ENCODE measurements at places on chromosomes 3 and 15.
A peak's percentile ranks its signal among the peaks of the same experiment; 100 is the strongest.

DNA sequence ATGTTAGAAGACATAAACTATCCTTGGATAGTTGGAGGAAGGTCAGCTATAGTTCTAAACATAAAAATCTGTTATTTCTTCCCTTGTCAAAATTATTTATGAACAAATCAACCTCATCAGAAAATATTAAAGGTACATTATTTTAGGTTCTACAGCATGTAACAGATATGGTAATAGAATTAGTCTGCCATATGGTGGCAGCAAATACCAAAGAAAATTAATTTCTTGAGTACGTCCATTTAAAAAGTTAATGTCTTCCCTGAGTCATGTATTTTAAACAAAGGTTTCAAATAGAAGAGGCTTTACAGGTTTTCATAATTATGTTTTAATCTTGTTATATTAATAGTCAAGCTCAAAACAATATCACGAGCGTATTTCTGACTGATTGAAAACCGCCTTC lies 17.9 kb upstream of the ANKRD28 start:
- DNase-seq = no peak

GRCh38 chr15:88704791-88705768 lies 66.3 kb downstream of the ISG20 start:
- no peak for DNase-seq

GRCh38 chr3:62131620-62132019 lies 241.7 kb downstream of the FEZF2 start:
- no peak for DNase-seq

DNA sequence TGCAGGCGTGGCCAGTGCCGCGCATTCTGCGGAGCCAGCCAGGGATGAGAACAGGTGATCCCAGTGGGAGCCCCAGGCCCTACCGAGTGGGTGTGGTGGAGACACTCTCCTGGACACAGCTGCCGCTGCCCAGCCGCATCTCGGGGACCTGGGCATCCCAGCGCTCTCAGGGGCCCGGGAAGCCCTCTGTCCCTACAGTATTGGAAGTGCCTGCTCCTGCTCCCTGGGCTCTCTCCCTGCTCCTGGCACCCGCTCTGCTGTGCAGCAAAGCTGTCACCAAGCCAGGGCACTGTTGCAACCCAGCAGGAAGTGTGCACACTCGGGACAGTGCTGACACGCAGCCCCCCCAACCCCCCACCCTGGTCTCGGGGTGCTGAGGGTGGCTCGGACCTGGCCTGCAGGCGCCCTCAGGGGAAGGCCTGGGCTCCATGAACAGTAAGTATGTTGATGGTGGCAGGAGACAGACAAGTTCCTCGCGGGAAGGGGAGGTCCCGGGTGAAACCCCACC lies 1177.4 kb upstream of the GBE1 start:
- no peak for DNase-seq

- no peak for DNase-seq
Measured at GRCh38 chr3:42527368-42527917, 25.0 kb downstream of the VIPR1 start.

DNA sequence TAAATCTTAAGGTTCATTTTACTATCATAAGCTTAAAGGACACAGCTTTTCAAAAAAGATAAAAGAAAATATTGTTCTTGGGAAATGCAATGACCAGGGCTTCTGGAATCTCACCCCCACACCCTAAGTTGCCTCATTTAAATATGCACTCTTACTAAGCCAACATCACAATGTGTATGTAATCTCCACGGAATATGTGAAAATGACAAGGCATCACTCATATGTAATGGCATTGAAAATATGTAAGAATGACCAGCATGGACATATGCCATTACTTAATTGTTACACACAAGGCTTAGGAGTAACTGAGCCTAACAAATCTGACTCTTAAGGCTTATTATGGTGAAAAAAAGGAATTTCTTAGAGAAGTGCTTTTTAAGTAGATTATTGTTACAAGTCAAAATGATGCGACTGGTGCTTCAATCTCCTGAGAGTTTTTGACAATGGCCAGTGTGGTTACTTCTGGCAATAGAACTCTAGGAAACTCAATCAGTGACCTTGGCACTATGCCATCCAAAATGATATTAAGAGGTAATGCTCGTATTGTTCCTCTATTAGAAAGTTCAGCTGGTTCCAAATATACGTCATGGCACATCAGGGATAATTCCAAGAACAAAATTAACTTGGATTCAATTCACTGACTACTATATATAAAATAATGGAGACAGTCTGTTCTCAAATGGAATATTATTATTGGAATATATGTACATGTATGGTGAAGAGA lies 290.0 kb upstream of the PLSCR5 start:
- no peak for DNase-seq

DNA sequence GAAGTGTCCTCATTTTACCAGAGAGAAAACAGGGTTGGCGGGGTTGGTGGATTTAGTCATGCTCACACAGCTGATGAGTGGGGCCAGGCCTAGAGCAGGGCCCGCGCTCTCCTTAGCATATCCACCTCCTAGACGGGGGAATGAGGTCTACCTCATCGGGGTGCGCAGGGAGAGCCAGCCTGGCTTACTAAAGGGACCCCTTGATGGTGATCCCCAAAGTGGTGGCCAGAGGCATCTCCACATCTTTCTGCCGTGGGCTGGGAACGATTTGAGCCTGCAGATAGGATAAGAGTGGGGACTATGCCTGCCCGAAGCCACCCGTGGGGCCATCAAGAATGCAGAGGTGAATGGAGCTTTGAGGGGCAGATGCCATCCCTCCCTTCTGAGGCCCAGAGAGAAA lies 69.4 kb downstream of the UMPS start:
- DNase-seq = no peak

DNA sequence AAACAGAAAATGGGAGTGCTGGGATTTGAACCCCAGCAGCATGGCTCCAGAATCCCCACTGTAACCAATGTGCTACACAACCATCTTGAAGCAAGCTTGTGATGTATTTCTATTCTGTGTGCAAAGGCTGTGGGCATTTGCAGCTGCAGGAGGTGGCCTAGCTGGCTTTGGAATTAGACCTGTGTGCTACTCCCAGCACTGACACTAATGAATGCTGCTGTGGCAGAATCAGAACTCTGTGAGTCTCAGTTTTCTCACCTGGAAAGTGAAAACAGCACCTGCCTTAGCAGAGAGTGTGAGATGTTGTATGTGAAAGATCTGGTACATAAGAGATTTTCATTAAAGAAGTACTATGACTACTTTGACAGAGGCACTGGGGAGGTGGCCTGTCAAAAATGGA lies 21.5 kb upstream of the SMAD6 start:
- DNase-seq = no peak

DNA sequence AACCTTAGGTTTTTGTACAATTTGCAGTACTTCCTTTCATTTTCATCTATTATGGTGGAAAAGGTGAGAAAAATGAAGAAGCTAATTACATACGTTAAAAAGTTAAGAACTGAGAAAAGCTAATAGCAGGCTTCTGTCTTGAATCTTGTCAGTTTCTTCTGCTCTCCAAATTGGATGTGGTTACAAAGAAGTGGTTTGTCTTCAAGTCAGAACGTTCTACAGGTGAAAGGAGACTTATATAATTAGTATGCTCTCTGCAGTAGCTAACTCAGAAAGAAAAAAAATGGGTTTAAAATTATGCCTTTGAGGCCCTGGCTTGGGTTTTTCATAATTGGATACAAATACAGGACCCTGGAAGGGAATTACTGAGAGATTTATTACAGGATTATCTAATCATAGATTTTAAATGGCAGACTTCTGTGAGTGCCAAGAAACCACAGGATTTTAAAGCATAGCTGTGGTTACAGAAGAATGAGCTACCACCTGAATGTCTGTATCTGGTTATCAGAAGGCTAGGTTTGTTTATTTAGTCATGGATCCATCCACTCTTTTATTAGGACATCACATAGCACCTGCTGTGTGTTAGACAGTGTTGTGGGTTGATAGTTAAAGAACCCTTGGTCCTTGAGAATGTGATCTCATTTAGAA lies 528.1 kb upstream of the MCTP2 start:
- DNase-seq = no peak

DNA sequence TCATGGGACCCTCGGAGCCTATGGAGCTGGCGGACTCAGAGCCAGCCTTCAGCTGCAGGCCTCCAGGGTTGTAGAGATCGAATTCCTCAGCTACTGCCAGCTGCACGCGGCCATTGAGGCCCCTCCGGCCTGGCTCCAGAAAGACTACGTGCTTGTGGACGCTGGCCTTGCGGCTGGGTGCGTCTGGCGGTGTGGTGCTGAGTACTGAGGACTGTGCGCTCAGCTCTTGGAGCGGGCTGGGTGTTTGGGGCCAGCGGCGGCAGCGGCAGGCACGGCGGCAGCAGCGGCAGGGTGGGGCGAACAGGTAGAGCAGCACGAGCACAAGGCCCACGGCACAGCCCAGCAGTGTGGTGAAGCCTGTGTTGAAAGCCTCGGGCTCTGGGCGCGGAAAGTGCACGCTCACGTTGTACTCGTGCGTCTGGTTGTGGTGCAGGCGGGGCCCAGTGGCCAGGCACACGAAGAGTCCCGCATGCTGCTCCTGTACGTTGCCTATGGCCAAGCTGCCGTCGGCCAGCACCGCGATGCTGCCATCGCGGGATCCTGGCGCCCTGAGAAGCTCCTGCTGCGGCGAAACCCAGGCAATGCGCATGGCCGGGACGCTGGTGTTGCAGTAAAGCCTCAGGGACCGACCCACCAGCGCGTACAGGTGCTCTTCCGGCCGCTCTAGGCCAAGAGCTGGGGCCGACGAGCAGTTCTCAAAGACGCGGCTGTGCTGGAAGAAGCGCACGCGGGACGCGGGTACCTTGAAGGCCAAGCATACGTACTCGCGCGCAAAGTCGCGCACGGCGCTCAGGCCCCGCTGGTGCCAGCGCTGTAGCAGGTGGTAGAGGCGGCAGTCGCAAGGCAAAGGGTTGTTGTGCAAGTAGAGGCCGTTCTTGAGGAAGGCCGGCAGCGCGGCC lies 1.3 kb downstream of the AMIGO3 start:
- DNase-seq = no peak

DNA sequence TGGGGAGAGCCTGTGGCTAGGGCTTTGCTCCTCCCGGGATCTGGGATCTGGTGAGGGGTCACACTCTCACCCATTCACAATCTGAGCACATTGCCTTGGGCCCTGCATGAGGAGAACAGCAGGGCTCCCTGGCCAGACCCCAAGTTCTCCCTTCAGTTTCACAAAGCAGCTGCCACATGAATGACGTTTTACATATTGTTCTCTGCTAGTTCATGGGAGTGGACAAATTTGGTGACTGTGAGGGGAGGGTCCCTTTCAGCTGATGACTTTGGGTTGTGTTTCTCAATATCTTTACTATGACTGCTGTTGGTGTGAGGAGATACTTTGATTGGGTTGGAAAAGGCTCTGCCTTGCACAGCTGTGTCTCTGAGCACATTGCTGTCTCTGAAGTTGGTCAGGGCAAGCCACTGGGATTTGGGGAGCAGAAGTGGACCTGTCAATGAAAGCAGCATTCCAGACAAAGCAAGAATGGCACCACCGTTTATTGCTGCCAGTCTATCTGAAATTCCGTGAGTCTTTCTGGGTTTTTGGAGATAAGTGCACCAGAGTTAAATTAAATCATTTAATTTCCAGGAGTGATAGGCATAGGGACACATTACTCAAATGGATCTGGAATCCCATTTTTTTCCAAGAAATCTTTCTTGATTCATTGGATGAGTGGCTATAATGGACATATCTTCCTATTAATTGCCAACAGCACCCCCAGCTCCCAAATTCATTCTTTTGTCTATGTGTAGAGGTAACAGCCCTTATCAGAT lies 10.3 kb downstream of the TIMP4 start:
- no peak for DNase-seq

DNA sequence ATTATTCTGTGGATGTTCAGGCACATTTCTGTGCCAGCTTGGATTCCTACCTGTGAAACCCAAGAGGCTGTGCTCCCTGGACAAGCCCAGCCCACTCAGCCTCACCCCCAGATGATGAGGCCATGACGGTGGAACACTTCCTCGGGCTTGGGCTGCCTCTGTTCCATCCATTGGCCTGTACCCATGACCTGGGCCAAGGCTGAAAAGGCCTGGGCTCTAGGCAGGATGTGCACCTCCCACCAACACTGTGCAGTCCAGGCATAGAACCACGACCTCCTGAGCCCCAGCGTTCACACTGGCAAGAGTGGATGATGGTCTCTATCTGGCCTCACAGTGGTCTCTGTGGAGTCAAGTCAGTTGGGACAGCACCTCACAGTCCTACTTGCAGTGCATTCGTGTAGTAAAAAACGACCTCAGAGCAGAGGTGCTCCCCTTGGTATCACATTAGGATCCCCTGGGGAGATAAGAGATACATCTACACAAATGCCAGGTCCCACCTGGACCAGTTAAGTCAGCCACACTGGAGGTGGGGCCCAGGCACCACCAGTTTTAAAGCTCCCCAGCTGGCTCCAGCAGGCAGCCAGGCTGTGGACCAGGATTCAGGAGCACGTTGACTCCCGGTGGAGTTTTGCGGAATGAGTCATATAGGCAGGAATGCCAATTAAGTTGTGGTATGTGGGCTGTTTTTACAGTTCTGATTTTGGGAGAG lies 39.0 kb upstream of the IGF1R start:
- DNase-seq = peak; percentile 74

DNA sequence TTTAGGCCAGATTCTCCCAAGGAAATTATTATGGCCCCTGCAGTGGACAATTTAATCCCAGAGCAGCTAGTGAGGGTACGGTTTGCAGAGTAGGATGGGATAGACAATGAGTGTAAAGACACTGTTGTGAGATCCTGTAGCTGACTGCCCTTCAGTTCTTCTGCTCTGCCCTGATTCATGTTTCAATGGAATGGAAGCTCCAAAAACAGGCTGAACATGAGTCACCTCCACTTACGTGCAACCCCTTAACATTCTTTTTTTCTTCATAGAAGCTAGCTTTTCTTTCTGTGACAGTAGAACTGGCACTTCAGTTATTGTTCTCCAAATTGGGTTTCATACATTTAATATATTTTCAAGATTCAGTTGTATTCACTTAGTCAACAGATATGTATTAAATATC lies 32.1 kb downstream of the CLDN18 start:
- DNase-seq = no peak

DNA sequence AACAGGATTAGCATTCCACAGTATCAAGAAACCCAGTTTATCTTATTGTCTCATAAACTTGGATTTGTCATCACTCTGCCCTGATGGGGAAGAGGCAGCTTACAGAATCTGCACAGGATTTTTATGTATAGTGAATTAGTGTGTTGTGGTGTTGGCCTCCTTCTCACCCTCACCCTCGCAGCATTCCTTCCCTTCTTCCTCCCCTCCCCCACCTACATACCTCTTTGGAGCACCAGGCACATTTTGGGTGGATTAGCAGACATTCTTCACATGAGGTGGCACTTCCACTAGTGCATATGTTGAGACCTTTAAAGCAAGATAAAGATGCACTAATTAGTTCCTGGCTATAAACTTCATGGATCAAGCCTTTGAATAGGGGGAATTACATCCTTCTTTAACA lies 13.9 kb downstream of the ITGB5 start:
- DNase-seq = no peak

GRCh38 chr3:123153125-123154019 lies 48.4 kb upstream of the SEC22A start:
- DNase-seq = no peak

GRCh38 chr15:90002428-90002844 lies 1.3 kb downstream of the ZNF710 start:
- no peak for DNase-seq
